ENCODE measurements at places on chromosomes 13 and 19.
A peak's percentile ranks its signal among the peaks of the same experiment; 100 is the strongest.

- no peak for DNase-seq
Measured at GRCh38 chr19:43789029-43789428, 8.3 kb upstream of the KCNN4 start.

DNA sequence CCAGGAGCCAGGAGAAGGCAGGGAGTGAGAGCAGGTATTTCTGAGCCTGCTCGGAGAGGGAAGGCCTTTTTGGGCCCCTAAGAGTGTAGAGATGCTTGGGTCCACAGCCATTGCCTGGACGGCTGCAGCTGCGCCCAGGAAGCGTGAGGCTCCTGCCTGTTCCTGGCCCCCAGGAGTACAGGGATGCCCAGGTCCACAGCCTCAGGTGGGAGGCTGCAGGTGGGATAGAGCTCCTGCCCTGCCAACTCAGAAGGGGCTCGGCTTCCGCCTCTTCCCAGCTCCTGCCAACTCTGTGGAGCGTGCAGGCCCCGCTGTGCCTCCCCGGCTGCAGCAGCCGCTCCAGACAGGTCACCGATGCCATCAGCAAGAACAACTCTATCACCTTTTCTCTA, 351.0 kb upstream of the PCDH20 start:
- no peak for DNase-seq

GRCh38 chr19:11881151-11881800, 6.3 kb upstream of the ZNF69 start:
- peak; percentile 76 for DNase-seq

DNA sequence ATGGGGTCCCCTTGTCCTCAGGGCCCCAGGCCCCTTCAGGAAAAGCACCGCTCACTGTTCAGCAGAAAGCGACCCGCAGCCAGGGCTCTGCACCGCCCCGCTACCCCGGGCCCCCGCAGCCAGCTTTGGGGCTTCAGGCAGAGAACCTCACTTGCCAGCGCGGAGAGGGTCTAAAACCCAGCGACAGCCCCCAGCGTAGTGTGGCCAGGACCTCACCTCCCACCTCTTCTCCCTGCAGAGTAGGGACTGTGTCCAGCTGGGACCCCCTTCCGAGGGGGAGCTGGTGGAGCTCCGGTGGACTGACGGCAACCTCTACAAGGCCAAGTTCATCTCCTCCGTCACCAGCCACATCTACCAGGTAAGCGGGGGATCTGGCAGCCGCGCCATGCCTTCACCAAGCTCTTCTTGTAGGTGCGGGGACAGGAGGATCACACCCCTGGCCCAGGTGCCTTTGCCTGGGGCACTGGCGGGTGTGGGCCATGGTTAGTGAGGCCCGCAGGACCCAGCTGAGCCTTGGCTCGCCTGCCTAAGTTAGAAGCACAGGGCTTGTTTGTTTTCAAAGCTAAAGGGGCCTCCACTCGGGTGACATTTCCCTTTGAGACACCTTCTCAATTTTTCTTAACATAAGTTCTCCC, 175.7 kb downstream of the KDM4B start:
- DNase-seq = no peak

DNA sequence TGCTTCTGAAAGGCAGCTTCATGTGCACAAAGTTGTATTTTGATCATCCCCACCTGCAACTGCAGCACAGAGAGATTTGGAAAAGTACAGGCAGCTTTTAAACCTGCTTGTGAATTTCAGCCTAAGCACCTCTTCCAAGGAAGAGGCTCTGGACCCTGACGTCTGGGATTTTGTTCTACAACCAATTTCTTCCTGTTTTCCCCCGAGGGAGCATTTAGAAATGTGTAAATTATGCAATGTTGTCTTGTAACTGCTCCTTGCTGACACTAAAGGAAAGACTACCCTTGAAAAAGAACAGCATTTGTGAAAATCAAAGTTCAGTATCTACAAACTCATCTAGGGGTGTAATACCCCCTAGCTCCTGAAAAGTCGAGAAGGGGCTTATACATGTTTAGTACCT, 15.4 kb downstream of the MED26 start:
- no peak for DNase-seq

- DNase-seq = peak; percentile 81
Measured at GRCh38 chr13:99721606-99722337, 220.5 kb downstream of the TM9SF2 start.

All from ecto neural progenitor cell (in vitro differentiated cells).